ENCODE measurements at places on chromosomes 3 and 15. TPM values are rescaled to one million over a fixed set of nuclear protein-coding genes. Genes with fewer than 3 reads are reported as not detected.

Gene LDHAL6B
- total RNA-seq = not detected

Gene AMOTL2
- 0.32 TPM for total RNA-seq

Gene SCAMP5
- total RNA-seq = 3.9 TPM

Gene RPL32
- total RNA-seq = 4,727 TPM

Gene CSTA
- not detected for total RNA-seq

Gene AGTR1
- not detected for total RNA-seq

Gene CORO2B
- total RNA-seq = 0.11 TPM

Gene REC114
- total RNA-seq = not detected

Gene EBLN2
- 5.2 TPM for total RNA-seq

Gene GREM1
- total RNA-seq = not detected

Gene HTR3E
- not detected for total RNA-seq

Gene DAZL
- not detected for total RNA-seq

Gene LMAN1L
- total RNA-seq = not detected

Gene FGD5
- not detected for total RNA-seq

Gene SLC6A6
- 51.7 TPM for total RNA-seq

Gene C3orf20
- total RNA-seq = not detected

Gene PRSS50
- not detected for total RNA-seq

Gene BFSP2
- 0.21 TPM for total RNA-seq

Measured in activated CD4-positive, alpha-beta T cell treated with anti-CD3 and anti-CD28 coated beads for 36 hours (primary cell).